Progenitor cell of endocrine pancreas (in vitro differentiated cells): ENCODE measurements at places on chromosomes 2 and 18. TPM values are rescaled to one million over a fixed set of nuclear protein-coding genes. Genes with fewer than 3 reads are reported as not detected.

EVX2 gene
- total RNA-seq = not detected in 2 replicates

CRYGC gene
- not detected in 2 replicates for total RNA-seq

TTLL4 gene
- total RNA-seq = 92.1 and 93.4 TPM in 2 replicates

ATOH8 gene
- total RNA-seq = 1.3 and 1.7 TPM in 2 replicates

POTEI gene
- 4.9 and 5.6 TPM in 2 replicates for total RNA-seq

TSPYL6 gene
- total RNA-seq = not detected in 2 replicates

GRCh38 chr2:158359846-158360245 lies 96.7 kb downstream of the CCDC148 start:
- no peak for DNase-seq

- no peak for DNase-seq
These were observed 199.5 kb downstream of the TTC32 start for GRCh38 chr2:19702267-19702666.

DNA sequence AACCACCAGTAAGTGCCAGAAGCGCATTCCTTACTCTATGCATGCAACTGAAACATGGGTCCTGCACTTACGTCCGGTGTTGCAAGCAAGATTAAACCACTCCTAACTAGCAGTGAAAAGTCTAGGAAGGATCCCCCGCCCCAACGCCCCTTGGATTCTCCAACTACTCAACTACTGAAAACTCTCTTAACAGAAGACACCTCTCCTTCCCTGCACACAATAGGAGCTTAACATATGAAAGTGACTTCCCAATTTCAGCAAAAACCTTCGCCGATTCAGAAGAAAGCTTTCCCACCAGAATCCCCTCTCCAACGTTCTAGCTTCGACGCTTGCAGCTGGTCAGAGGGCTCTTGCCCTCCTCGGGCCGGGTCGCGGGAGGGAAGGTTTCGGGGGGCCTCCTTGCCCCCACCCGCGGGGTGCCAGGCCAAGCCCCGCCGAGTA lies 578 bp downstream of the IWS1 start:
- no peak for DNase-seq

GRCh38 chr2:191061381-191061980 lies 47.5 kb upstream of the STAT1 start:
- no peak for DNase-seq

- no peak for DNase-seq
These were observed 122.7 kb upstream of the RIOK3 start for GRCh38 chr18:23330423-23330822.

DNA sequence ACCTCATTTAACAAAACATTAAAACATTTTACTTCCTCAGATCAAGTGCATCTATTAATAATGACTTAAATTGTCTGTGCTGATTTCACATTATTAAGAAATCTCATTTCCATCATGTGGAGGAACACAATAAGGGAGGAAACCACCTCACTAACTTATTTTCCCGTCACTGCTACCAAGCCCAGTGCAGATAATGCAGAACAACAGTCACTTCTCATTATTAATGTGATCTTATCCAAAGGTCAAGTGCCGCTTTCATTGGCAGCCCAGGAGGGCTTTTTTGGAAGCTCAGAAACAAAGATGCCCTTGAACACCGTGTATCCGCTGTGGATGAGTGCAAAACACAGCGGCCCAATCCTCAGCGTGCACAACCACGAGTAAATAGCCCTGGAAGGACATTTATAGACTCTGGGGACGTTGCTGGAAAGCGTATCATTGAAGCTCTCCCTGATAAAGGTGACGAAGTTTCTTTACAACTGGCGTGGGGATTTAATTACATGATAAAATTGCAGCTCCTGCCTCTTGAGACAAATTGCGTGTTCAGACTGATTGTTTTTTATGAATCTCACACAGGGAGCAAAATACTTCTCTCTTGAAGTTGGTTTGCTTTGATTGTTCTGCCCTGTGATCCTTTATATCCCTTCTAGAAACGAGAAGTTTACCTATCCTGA lies 13.2 kb downstream of the ASB18 start:
- DNase-seq = no peak

DNA sequence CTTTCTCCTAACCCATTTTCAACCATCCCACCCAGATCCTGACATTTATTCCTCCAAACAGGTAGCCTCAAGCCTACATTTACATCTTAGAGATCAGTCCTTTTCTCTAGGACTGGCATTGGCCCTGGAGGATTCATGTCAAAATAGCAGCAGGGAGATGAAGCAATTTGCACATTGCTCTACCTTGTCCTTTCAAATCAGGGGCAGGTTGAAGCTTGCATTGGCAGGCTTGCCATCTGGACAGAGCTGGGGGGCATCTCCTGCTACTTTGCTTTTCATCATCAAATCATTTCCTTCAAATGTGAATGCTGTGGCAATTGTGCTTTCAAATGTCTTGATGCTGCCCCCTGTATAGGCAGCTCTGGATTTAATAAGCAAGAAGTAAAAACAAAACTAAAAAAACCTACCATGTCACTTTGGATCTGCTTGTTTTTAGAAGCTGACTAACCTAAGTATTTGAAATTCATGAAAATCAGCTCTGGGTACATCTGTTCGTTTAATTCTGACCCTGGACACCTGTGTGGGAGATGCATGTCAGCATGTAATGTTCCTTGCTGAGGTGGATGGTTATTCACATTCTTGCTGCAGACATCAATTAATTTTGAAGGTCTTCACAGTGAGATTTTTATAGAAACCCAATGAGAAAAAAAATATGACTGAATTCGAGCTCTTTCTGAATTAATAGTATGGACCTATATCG lies 47.9 kb downstream of the KIF5C start:
- DNase-seq = no peak

DNA sequence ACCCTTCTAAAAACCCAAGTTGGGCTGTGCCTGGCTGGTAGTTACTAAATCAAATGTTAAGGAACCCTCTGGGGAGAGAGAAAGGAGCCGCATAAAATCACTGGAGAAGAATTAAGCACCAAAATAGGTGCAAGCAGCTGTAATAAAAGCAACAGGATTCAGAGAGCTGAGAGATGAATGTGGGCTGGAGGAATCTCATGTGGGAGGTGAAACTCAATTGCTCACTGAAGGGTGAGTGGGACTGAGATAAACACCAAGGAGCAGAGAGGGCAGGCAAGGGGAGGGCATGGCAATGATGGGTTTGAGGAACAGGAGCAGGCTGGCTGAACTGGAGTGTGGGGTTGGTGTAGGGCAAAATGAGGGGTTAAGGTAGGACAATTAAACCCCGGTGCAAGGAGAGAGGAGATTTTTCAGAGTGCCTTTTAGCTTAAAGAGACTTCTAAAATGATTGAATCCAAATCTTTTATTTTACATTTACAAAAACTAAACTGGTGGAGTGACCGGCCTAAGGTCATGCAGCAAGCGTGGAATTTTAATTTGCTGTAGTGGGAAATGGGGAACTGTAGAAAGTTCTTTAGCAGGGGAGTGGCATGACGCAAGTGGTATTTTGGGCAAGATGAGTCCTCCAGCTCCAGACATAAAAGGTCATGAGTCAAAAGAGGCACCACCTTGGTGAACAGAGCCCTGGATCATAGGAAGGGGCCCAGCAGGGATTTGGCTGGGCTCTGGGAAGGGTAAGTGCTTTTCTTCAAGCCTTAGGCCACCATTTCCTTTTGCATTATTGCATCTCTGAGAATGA lies 10.5 kb downstream of the PLB1 start:
- DNase-seq = no peak

- no peak for DNase-seq
These were observed 36.9 kb downstream of the WIPF1 start for GRCh38 chr2:174560737-174561136.

DNA sequence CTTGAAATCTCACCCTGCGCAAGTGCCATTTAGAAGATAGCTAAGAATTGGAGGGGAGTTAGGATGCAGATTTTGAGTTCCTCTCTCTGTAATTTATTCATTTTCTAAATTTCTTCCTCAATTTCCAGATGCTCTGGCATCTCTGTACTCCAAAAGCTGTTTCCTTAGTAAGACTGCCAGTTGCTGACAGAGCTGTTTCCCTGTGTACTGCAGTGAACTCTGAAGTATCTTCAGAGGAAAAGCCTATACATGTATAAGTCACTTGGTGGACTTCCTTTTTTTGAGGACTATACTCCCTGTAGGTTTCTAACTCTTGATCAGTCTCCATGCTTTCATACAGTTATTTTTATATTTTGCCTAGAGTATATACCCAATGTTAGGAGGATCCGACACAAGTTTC lies 1.5 kb upstream of the RESP18 start:
- DNase-seq = no peak

- DNase-seq = no peak
These were observed 259.1 kb downstream of the TDRD15 start for GRCh38 chr2:21382701-21383520.

GRCh38 chr2:23595601-23596251 lies 210.7 kb downstream of the KLHL29 start:
- DNase-seq = no peak

DNA sequence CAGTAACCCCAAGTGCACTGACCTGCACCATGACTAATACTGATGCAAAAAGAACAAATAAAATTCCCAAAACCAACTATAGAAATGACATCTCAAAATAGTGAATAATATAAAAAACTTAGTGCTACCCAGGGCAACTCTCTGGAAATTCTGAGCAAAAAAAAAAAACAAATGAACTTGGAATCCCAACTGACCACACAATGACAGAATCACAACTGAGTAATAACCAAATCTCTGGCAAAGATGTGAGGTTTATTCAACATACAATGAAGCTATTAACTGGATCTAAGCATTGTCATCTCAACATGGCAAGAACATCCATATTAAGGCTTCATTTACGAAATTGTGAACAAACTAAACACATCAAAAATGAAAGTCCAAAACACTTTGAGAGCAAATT lies 22.7 kb downstream of the EXOC6B start:
- DNase-seq = no peak

DNA sequence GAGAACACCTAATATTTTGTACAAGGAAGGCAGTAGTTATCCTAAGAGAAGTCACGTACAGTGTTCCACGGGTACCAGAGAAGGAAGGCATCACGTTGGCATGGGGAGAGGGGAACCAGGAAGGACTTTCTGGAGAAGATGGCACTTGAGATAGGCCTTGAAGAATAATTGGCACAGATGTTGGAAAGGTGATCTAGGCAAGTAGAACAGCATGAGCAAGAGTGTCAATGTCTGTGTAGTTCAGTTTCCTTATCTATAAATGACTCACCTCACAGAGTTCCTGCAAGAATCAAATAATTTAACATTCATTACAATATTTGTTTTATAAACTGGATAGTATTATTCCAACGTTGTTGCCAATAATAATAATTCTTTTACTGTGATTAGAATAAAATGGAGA lies 48.3 kb upstream of the BZW1 start:
- no peak for DNase-seq

- DNase-seq = peak; percentile 60
These were observed at the start of gene SULT1C4 for GRCh38 chr2:108377815-108378630. Gene SULT1C4 (plus strand): TSS chr2:108377954. CDS start chr2:108378338, 384 bp downstream.

GRCh38 chr2:109185821-109186570 lies 57.0 kb downstream of the SH3RF3 start:
- no peak for DNase-seq

- no peak for DNase-seq
These were observed 45.8 kb downstream of the ITGA6 start for GRCh38 chr2:172473167-172473566.

DNA sequence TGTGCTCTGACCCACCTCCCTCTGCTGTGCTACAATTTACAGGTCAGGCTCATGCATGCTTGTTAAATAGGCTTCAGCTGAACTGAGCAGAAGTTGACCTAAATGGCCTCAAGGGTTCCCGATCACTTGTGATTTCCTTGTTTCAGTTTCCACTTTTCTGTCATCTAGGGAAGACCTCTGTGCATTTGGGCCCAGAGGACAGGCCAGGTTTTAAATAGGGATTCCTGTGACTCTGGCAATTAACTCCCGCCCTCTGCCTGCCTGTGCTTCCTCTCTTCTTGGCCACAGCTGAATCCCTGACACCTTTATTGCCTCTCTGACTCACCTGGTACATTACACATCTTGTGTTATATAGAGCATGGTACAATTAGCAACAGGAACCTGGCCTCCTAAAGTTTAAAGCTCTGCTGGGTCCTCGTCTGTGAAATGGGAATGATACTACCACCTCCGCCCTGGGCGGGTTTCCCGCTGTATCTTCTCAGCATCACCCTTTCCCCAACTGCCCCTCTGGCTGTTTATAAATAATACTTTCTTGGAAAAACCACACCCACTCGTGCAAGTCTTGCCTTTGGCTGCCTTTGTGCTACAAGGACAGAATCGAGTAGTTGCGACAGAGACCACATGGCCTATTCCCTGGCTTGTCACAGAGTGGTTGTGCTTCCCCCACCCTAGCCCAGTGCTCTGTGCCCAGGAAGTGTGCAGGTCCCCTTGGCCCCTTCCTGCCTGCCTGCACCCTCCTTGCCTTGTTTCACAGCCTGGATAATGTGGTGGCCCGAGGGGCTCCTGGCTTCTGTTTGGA lies 7.9 kb downstream of the CABLES1 start:
- DNase-seq = no peak

DNA sequence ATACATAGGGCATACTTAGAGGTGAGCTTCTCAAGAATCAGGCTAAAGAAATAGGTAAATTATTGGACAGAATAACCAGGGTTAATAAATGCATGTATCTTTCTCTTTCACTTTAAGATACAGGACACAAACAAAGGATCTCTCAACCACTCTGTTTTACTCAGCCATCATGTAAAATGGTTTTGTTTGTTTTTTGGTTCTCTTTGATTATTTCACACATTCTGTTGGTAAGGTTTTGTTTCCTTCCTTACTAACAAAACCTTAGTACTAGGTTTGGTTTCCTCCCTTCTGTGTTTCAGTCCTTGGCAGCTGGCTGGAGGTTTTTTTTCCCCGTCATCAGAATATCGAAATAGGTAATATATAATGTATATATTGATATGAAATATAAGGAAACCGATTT lies 1506.8 kb upstream of the TMEFF2 start:
- no peak for DNase-seq

DNA sequence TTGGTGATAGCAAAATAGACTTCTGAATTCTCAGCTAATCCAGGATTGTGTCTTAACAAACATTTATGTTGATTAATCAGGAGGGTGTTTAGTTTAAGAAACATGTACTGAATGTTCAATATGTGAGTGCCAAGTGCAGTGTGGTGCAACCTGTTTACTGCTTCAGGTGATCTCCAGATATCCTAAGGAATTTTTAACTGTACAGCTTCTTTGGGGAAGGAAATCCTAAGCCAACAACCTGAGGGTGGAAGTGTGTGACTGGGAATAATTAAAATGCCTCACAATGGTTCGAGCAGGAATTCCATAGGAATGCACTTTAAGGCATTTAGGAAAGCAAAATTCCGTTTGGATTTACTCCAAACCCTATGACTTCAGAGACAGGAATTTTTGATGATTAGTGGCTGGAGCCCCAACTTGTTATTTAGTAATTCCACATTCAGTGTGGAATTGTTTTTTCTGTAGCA lies 16.4 kb downstream of the CRIM1 start:
- no peak for DNase-seq

DNA sequence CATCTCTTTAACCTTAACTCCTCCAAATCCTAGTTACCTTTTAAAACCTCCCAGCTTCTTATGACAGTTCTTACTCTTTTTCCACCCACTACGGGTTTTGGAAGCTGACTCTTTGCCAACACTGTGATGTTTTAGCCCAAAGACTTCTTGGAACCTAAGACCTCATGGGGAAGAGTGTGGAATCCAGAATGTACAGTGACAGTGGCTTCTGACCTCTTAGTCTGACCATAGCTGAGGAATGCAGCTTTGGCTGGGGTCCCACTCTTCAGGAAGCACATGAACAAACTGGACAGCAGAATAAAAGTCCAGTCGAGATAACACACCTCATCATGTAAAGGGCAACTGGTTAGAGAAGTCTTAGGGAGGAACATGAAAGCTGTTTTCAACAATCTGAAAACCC lies 161.1 kb upstream of the PKDCC start:
- DNase-seq = no peak

GRCh38 chr2:130766711-130767407 lies 11.5 kb downstream of the AMER3 start:
- DNase-seq = no peak

GRCh38 chr2:160984426-160985077 lies 175.7 kb upstream of the TANK start:
- DNase-seq = no peak
